Neural progenitor cell (in vitro differentiated cells): ENCODE measurements at places on chromosomes 5 and 9.

GRCh38 chr5:107275333-107275732, 395.4 kb downstream of the EFNA5 start:
- DNase-seq: no peak

DNA sequence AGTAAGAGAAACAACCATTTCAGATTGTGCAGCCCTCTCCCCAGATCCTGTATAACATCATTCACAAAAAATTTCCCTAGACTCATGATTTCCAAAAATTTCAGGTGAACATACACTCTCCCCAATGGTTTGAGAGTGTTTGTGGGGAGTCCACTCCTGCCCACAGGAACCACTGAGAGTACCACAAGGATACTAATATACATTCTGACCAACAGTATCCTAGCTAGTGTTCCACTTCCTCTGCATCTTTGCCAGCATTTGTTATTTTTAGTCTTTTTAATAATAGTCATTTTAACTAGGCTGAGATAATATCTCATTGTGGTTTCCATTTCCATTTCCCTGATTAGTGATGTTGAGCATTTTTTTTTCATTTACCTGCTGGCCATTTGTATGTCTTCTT, 155.4 kb downstream of the DTWD2 start:
- no peak for DNase-seq

DNA sequence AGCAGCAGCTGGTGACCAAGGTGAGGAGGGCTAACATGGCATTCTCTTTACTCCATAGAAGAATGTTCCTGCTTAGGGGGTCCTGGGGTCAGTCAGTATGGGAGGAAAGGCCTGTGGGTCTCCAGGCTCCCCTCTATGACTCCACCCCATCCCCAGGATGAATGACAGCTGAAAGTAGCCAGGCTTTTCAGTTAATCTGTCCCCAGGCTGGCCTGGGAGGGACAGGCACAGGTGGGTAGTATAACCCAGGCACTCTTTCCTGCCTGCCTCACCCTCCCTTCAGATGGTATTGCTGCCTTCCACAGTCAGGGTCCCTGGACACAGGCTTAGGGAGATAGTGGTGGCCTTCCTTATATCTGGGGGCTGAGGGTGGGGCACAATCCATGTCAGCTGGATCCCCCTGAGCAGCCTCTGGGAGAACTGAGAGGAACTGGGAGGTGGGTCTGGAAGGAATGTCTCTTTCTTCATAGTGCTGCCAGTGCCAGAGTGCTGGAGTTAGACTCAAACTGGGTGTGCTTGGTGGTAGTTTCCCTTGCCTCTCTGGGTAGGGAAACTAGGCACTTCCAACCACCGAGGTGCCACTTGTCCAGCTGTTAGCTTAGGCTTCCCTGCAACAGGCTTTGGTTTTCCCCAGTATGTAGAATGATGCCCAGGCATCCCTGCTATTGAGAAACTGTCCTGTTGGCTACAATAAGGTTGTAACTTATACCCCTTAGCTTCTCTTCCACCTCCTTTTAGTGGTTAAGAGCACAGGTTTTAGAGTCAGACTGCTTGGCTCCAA, 27.8 kb downstream of the LARP1 start:
- peak; percentile 33 for DNase-seq

DNA sequence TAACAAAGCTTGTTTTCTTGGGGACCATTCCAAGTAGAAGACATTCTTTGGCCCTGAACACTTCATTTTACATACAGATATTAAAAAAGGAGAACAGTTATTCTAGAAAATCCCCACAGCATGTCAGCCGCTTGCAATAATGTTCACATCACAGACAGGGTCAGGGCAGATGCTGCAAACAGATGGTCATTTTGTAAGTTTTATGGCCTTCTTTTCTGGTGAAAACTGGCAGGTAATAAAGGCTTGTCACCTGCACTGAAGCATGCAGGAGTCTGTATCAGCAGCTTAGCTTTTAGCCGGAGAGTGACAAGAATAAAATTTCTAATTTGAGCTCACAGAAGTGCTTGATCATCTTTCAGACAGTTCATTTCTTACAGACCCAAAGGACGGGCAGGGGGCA, 220.9 kb upstream of the DAP start:
- no peak for DNase-seq

DNA sequence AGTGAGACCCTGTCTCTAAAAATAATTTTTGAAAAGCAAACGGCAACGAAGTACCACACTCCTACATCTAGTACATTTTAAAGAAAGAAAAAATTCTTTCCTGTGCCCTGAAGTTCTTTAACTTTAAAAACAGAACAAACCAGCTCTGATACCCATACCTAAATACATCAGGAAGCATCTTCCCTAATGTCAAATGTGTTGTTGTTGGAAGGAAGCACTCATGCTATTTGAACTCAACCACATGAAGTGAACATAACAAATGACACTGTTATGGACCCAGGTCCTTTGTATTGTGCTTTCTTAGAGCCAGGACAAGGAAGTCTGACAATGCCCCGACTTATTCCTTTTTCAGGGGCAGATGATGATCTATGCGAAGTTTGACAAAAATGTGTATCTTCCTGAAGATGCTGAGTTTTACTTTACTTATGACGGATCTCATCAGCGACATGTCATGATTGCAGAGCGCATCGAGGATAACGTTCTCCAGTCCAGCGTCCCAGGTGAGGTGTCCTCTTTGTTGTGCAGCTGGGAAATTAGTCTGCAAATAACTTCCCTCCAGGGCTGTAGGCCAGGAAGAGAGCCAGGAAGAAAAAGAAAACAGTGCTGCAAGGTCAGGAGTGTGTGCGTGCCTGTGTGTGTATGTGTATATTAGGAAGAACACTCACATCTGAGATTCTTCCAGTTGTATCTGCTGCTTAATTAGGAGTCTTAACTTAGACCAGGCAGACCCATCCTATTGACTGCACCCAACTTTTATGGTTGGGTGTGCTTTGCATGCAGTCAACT, 123.7 kb downstream of the ARHGEF28 start:
- no peak for DNase-seq

GRCh38 chr5:173688703-173689102, 72.3 kb upstream of the BOD1 start:
- no peak for DNase-seq

GRCh38 chr9:95954940-95955339, 79.4 kb downstream of the ERCC6L2 start:
- DNase-seq: no peak

- no peak for DNase-seq
Observed at GRCh38 chr5:10699987-10700386, 61.0 kb downstream of the DAP start.

DNA sequence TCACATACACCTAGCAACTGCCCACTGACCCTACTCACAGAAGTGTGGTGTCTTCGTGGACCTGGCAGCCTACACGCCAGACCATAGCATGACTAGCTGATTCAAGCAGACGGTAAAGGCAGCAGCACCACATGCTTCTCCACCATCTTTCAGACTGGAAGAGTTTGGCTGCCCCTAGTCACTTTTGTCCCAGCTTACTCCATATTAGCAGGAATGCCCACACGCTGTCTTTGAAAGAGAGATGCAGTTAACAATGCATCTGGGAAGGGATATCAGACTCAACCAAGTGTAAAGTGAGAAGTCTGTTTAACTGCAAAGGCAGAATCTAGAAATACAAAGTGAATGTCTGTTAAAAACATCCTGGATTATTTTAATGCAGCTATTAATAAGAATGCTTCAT, 177.2 kb upstream of the GNA14 start:
- peak; percentile 47 for DNase-seq

GRCh38 chr5:101346906-101347305, 443.8 kb upstream of the ST8SIA4 start:
- no peak for DNase-seq

DNA sequence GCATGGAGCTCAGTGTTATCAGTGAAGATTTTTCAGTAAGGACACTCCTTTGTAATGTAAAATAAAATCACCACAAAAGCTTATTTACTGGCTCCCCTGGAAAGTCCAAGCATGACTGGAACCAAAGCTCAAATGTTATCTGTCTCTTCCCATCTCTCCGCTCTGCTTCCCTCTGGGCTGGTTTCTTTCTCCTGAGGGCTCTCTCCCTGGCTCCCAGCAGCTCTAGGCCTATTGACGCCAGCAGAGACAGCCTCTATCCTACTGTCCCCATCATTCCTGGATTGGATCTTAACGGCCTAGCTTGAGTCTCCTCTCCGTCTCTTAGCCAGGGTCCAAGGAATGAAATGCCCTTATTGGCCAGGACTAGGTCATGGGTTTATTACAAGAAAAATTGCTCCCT, 86.1 kb downstream of the TMEM167A start:
- DNase-seq: no peak

- DNase-seq: peak; percentile 50
Observed at GRCh38 chr9:137669261-137669672, 50.5 kb downstream of the EHMT1 start.

DNA sequence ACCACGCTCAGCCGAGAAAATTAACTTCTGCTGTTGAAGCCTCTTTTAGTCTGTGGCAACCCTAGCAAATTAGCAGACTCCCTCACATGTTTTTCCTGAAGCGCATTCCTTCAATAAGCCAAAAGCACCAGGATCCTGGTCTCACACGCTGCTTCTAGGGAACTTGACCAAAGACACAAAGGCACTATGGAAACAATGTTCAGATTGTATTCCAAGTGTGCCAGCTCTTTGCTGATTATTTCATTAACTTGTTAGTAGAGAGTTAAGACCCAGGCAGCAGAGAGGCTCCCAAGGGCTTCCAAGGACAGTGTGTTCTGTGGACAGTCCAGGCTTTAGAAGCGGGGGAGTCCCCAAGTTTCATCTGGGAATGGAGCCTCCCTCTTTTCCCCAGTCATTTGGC, 94.4 kb upstream of the BASP1 start:
- no peak for DNase-seq

DNA sequence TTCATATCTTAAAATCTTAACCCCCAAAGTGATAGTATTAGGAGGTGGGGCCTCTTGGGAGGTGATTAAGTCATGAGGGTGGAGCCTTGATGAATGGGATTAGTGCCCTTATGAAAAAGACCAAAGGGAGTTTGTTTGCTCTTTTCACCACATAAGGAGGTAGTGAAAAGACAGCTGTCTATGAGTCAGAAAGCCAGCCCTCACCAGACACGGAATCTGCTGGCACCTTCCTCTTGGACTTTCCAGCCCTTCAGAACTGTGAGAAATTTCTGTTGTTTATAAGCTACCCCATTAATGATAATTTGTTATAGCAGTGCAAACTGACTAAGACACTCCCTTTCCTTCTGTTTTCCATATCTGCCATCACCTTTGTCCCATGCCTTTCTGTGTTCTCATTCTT, 20.8 kb downstream of the IFNB1 start:
- no peak for DNase-seq

- no peak for DNase-seq
Observed at GRCh38 chr5:98397081-98397480, 376.4 kb upstream of the RGMB start.

GRCh38 chr5:125006011-125006685, 259.7 kb upstream of the ZNF608 start:
- peak; percentile 84 for DNase-seq

DNA sequence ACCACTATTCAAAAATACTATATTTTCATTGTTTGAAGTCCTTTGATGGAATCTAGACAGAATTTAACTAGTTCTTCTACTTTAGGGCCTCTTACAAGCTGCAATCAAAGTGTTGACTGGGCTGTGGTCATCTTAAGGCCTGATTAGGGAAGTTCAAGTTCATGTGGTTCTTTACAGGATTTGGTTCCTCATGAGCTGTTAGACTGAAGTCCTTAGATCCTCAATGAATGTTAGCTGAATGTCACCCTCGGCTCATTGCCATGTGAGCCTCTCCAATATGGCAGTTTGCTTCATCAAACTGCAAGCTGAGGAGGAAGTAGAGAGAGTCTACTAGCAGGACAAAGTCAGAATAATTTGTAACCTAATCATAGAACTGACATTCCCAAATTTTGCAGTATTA, 135.1 kb downstream of the CSNK1G3 start:
- no peak for DNase-seq

- DNase-seq: peak; percentile 82
Observed at GRCh38 chr5:1167728-1168709, 33.4 kb upstream of the SLC6A19 start.

GRCh38 chr5:133353741-133354140, 258.6 kb downstream of the FSTL4 start:
- DNase-seq: peak; percentile 83

DNA sequence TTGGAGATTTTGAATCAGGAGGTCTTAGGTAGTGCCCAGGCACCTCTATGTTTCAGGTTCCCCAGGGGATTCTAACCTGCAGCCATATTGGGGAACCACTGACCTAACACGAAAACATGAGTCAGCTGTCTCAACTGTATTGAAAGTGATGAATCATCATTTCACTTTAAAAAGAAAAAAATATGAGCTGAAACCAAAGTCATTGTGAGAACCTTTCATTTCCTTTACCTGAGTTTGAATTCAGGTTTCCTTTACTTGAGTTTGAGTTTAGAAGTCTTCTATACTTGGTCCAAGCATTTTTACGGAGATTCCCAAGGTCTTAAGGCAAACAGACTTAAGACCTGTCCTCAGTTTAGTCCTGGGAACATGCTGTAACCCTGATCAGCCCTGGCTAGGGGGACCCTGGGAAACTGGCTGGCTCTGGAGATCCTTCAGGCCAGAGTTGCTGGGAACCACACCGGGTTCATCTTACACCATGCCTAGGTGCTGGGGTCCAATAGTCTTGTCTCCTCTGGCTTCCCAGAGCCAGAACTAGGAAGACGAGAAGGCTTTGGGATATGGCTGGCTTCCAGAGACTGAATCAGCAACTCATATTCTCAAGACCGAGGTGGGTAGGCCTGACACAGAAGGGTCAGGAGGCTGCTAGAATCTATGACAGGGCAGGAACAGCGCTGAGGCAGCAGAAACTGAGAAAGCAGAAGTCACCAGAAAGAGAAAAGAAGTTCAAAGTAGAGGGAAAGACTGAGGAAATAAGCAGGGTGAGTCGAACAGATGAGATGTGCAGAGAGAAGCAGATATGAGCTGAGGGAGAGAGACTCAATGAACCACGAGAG, 16.4 kb upstream of the PDCD1LG2 start:
- DNase-seq: no peak

- DNase-seq: peak; percentile 35
Observed at GRCh38 chr9:123929177-123929869, 603 bp downstream of the DENND1A start.

DNA sequence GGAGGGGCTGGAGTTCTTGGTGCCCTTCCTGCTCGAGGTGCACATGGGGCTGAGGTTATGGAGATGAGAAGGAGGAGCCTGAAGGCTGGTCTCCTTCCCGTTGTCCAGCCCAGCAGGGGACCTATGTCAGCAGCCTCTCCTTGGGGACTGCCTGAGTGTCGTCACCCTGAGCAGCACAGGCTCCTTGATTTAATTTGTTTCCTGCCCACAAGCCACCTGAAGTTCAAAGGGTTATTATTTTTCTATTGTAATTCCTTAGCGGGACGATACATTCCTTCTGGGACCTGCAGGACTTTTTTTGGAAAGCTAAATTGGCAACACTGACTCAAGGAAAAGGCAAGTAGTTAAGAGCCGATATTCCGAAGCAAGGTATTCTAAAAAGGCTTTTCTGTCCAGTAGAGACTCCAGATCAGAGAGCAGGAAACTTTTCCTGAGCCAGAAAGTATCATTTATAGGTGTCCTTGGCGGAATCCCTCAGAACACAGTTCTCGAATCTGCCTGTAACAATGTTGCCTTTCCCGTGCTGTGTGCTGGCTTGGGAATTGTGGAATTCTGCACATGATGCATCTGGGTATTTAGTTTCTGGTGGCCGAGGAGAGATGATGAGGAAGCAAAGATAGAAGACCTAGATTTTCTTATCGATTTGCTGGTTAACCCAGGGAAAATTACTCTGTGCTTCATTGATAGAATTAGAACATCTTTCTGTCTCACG, 55.4 kb downstream of the ARHGAP26 start:
- DNase-seq: peak; percentile 26

- DNase-seq: no peak
Observed at GRCh38 chr9:128153947-128154695, 4.9 kb downstream of the LCN2 start.
